ENCODE measurements at places on chromosomes 7 and 10. TPM values are rescaled to one million over a fixed set of nuclear protein-coding genes. Genes with fewer than 3 reads are reported as not detected.

Gene ATOH7
- total RNA-seq, result 0.54 TPM

Gene CABCOCO1
- not detected for total RNA-seq

Gene PRKCQ
- 11.6 TPM for total RNA-seq

DNA sequence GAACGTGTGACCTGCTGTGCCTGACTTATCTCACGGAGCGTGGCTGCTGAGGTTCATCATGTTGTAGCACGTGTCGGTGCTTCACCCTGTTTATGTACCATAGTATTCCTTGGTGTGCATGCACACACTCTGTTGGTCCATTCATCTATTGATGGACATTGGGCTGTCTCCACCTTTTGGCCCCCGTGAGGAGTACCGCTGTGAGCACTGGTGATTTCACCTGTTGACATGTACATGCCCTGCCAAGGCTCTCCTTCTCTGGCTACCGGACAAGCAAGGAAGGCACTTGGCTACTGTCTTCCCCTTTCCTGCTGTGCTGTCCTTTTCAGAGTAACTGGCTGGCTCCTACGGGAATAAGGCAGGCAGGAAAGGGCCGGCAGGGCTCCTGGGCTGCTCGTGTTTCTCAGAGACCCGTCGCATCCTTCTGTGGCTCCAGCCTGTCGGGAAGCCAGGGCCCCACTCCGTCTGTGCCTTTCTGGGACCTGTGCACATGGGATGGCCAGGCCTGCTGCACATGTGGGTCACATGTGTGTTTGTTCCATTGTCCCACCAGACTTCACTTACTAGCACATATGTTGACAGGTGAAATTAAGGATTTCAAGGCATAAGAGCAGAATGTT is 17.8 kb upstream of the TBRG4 start:
- DNase-seq, result no peak

DNA sequence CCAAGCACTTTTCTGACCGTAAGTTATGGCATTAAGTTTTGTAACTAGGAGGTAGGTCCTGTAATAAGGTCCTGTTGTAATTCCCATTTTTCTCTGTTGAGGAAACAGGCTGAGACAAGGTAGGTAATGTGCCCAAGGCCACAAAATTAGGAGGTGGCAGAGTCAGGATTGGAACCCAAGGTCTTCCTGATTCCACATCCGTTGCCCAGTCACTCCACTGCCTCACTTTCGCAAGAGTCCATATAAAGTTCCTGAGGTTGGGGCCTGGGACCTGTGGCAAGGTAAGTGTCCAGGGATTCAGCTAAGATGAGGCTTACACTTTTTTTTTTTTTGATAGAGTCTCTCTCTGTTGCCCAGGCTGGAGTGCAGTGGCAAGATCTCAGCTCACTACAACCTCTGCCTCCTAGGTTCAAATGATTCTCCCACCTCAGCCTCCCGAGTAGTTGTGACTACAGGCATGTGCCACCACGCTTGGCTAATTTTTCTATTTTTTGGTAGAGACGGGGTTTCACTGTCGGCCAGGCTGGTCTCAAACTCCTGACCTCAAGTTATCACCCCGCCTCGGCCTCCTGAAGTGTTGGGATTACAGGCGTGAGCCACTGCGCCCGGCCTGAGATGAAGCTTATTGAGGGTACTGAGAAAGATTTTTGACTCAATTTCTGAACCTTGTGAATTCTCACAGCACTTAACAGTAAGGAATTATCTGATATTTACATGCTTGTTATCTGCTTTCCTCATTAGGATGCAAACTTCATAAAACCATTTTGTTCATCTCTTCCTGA is 20.3 kb upstream of the GNA12 start:
- no peak for DNase-seq

- DNase-seq, result no peak
These were observed 97.9 kb upstream of the KLF14 start for GRCh38 chr7:130831817-130832481.

GRCh38 chr10:132464256-132465192 is 67.5 kb downstream of the PWWP2B start:
- peak; percentile 61 for DNase-seq

Gene SORBS1
- total RNA-seq, result 50.3 TPM

DNA sequence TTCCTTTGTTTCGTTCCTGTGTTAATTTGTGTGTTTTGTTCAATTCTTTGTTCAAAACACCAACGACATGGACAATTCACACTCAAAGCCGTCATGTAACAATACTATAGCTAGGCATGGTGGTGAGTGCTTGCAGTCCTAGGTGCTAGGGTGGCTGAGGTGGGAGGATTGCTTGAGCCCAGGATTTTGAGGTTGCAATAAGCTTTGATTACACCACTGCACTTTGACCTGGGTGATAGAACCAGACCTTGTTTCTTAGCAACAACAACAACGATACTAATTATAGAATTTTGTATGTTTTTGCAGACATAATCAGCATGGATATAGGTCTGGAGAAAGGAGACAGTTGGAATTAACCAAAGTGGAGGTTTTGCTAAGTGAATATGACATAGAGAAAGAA is 936.2 kb downstream of the PCDH15 start:
- no peak for DNase-seq

Gene CHCHD3
- 114 TPM for total RNA-seq

DNA sequence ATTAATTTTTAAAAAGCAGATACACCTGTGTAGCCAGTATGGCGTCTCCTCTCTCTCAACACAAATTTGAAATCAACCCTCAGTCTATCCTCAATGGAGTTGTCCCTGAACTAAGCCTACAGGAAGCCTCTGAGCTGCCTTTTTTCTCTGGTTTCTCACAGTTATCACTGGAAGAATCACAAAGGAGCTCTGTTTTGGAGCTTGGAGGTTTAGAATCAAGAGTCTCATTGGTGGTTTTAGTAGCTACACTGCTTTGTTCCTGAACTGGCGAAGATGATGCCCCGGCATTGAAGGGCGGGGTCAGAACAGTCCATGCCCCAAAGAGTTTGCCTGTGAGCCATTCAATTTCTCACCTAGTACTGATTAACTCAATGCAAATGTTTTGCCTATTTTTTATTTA is 16.1 kb upstream of the BTRC start:
- no peak for DNase-seq

GRCh38 chr10:126111516-126111915 is 215.2 kb downstream of the FANK1 start:
- DNase-seq, result no peak

DNA sequence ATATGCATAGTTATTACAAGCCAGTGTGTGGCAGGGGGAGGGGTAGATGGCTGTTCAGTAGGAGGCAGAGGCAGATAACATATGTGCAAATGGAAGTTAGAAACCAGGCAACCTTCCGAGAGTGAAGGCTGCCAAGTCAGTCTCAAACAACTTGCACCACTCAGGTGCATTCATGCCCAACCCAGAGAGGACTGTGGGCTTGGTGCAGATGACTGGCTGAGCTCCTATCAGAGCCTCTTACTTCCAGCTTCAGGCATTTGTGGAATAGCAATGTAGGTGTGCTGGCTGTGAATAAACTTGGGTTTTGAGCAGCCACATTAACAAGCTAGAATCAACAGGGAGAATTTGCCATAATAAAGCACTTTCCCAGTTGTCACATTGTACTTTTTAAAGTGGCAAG is 789.8 kb downstream of the PHTF2 start:
- DNase-seq, result no peak

DNA sequence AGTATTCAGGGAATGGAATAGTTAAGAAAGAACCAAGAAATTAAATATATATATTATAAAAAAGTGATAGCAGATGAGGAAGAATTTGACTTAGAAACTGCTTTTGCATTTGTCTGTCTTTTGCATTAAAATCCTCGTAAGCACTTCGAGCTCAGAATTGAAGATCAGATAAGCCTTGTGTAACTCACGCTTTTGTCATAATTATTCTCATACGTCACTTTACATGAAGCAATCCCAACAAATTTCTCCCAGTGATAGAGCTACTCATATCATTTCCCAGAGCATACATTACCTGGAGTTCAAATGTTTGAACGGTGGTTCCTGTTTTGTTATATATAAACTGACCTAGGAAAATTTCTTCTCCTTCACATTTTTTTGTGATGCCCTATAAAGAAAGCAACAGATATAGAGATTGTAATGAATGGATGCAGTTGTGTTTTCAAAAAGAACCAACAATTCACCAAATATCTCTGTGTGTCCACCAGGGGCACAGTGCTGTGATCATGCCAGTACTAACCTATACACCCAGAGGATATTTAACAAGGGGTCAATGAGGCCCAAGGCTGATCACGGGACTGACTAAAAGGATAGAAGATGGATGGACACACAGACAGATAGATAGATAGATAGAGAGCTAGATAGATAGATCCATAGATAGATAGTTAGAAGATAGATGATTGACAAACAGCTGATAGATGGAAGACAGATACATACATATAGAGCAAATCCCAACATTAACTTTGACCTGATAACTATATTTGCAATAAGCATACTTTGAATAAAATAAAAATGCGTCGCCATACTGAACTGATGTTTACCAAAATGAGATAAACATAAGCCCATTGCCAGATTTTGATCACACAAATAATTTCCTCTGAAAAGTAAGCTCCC is 9.3 kb upstream of the HUS1 start:
- DNase-seq, result no peak

- DNase-seq, result no peak
These were observed 75.7 kb upstream of the FAM133B start for GRCh38 chr7:92665926-92666325.

- no peak for DNase-seq
These were observed 473.1 kb upstream of the PODXL start for GRCh38 chr7:132029369-132030085.

GRCh38 chr7:157501581-157501980 is 164.8 kb downstream of the DNAJB6 start:
- no peak for DNase-seq

DNA sequence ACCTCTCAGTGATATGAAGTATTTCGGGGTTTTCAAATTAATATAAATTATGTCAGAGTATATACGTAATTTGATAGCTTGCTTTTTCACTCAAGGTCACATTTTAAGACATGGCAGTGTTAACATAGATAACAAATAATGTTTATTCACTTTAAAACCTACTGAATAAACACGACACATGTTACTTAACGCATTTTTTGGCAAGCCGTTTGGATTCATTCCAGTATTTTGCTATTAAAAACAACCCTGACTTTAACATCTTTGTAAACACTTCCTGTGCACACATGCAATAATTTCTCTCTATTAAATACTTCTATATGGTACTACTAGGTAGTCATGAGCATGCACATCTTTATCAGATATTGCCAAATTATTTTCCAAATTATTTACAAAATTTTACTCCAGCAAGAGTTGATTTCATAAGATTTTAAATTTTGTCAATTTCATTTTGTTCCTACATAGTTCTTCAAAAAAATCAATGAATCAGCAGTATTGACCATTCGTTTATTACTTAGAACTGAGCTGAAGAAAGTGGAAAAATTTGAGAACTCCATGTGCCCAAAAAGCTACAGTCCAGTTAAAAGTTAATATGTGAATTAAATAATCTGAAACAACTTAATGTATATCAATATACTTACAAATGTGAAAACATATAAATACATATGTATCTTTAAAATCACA is 26.8 kb upstream of the THSD7A start:
- DNase-seq, result no peak

GRCh38 chr10:99966306-99966705 is 43.4 kb downstream of the DNMBP start:
- no peak for DNase-seq

- peak; percentile 4 for DNase-seq
These were observed 23.2 kb upstream of the BTRC start for GRCh38 chr10:101330631-101331225.

Gene TFPI2
- not detected for total RNA-seq

- DNase-seq, result no peak
These were observed 532.5 kb downstream of the GRM8 start for GRCh38 chr7:126720232-126720631.

Gene MLXIPL
- 465 TPM for total RNA-seq

GRCh38 chr7:98562871-98563495 is 54.1 kb upstream of the NPTX2 start:
- DNase-seq, result no peak

DNA sequence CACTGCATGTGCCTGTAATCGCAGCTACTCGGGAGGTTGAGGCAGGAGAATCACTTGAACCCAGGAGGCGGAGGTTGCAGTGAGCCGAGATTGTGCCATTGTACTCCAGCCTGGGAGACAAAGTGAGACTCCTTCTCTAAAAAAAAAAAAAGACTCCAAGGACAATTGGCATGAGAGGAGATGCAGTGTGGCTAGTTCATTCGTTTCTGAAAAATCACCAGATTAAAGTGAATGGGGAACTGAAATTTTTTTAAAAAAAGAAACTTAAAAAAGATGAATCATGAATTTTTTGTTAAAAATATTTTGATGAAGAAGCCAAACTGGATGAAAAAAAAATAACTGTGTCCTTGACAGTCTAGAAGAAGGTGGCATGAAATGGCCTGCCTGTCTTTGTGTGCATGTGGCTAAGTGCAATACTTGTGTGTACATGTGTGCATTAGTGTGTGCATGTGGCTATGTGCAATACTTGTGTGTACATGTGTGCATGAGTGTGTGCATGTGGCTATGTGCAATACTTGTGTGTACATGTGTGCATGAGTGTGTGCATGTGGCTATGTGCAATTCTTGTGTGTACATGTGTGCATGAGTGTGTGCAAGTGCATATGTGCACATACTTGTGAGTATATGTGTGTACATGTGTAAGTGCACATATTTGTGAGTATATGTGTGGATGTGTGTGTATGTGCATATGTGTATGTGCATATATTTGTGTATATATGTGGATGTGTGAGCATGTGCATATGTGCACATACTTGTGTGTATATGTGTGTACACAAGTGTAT is 391.7 kb upstream of the KLF6 start:
- no peak for DNase-seq

Gene PTF1A
- total RNA-seq, result not detected
